ENCODE measurements at places on chromosomes 5 and 9. TPM values are rescaled to one million over a fixed set of nuclear protein-coding genes. Genes with fewer than 3 reads are reported as not detected.

- DNase-seq: no peak
Measured at GRCh38 chr9:899440-900184, 58.1 kb downstream of the DMRT1 start.

The SPINK6 gene
- total RNA-seq: not detected

The IL33 gene
- total RNA-seq: 3.7 TPM

The SPATA31A3 gene
- not detected for total RNA-seq

The WNT8A gene
- total RNA-seq: not detected

DNA sequence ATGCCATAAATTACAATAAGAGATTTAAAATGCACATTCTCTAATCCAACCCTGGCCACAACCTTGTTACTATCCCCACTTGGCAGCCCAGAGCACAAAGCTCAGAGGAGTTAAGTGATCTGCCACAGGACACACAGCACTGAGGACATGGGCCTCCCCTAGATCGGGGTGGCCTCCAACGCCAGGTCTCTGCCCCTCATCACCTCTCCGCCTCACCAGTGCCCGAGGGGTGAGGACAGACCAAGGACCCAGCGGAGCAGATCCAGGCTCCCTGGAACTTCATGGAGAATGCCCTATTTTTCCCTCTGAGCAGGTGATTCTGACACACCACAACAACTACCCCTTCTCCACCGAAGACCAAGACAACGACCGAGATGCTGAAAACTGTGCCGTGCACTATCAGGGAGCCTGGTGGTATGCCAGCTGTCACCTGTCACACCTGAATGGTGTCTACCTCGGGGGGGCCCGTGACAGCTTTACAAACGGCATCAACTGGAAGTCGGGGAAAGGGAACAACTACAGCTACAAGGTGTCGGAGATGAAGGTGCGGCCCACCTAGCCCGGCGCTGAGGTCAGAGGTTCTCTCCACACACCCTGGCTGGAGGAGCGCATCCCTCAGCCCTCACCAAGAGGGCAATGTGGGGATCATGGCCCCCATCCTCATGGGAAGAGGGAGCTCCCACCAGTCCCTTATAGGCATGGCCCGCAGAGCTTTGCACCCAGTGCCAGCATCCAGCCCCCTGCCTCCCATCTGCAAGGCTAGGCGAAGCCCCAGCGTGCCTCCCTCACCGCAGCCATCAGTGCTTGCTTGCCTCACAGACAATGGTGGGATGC is 12.5 kb upstream of the FCN2 start:
- DNase-seq: no peak

DNA sequence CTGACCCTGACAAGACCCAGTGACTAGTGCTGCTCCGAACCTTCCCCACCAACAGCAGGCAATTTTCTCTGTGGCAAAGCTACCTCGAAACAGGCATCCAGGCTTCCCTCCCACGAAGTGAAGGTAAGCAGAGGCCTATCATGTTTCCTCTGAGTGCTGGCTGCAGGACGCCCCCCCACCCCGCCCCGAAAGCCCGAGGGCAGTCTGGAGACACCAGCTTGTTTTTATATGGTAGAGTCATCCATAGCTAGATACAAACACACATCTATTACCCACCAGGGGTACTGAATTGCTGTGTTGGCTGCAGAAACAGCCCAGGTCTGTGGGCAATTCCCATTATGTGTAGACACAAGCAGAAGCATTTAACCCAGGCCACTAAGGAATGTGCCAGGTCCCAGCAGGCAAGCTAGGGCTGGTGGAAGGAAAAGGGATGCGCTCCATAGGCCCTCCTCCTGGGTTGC is 40.4 kb downstream of the LIX1 start:
- DNase-seq: no peak

DNA sequence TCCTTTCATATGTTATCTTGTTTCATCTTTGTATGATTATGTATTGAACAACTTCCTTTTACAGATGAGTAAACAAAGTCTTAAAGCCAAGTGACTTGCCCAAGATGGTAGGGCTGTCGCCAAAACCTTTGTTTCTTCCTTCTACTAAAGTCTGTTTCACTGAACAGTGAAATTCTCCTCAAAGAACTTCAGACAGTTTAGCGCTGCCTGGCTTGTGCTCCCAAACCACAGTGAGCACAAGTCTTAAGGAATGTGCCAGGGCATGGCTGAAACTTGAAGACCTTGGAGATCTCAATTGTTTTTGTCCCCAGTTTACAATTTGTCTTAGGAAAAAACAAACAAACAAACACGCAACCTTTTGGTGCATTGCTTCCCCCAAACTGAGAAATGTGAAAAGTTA is 273.5 kb downstream of the CRB2 start:
- no peak for DNase-seq

DNA sequence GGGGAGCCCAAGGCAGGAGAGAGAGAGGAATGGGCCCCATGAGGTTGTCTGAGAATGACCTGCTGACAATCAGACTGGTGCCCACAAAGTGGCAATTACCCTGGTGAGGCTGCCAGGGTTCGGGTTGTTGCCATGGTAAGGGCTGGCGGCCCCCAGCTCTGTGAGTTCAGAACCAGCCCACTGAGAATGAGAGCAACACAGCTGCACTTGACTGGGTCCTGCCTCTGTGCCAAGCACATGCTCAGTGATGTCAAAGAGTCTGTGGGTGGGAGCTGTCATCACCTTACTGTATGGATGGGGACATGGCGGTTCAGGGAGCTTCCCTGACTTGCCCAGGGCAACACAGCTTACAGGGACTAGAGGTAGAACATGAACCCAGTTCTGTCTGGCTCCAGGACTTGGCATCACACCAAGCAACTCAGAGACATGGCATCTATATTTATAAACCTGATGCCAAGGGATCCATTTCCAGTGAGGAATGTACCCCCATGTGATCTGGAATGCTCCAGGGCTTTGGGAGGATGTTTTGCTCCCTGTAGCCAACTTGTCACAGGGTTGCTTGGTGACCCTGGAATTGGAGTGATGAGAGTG is 38.2 kb upstream of the TEX48 start:
- no peak for DNase-seq

DNA sequence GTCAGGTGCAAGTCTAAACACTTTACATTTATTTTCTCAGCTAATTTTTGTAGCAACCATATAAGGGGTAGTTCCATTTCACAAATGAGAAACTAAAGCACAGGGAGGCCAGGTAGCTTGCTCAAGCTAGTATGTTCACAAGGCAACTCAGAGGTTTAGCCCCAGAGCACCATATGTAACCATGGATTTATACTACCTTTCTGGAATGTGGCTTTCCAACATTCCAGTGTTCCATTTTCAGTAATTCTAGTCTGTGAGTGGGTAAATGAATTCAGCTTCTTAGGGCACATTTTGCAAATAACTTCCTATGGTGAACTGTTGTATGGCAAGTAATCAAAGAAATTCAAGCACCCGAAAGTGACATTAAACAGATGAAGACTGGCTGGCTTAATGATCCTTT is 25.0 kb upstream of the CAST start:
- DNase-seq: no peak

- no peak for DNase-seq
Measured at GRCh38 chr9:28363151-28363562, 789.9 kb upstream of the C9orf72 start.

- no peak for DNase-seq
Measured at GRCh38 chr9:30507166-30507565, 1877.3 kb upstream of the ACO1 start.

- DNase-seq: no peak
Measured at GRCh38 chr5:168137265-168137664, 154.2 kb upstream of the WWC1 start.

Measured in Peyer's patch (tissue), 4 donors.